Endothelial cell (in vitro differentiated cells): ENCODE measurements at places on chromosomes 6 and 20.

DNA sequence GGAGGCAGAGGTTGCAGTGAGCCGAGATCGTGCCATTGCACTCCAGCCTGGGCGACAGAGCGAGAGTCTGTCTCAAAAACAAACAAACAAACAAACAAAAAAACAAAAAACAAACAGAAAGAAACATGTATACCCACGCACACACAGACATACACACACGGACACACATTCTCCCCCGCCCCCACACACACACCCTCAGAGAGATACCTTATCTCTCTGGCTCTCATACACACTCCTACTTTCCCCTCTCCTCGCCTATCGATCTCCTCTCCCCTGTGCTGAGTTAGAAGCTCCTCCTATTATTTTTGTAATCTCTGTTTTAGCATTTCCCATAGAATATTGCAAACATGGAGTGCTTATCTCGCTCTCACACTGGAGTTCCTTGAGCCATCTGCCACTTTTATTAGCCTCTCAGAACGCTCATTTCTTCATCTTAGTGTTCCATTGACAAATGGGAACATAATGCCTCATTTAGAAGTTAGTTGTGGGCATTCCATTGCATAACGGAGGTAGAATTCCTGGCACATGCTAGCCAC is 144.2 kb upstream of the CITED2 start:
- no peak for DNase-seq

DNA sequence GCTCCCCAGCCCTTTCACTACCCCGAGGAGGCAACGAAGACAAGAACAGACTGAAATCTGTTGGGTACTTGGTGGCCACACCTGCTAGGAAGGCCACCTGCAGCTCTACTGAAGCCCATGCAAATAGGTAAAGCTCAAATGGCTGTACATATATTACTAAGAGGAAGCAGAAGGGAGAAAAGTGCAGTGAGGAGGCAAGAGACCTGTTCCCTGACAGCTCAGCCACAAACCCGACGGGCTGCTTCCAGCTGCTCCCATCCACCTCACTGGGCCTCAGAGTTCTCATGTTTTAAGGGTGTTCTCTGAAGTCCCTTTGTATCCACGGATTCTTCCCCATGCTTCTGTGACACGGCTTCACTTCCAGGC is 24.6 kb downstream of the TRAM2 start:
- DNase-seq = no peak

DNA sequence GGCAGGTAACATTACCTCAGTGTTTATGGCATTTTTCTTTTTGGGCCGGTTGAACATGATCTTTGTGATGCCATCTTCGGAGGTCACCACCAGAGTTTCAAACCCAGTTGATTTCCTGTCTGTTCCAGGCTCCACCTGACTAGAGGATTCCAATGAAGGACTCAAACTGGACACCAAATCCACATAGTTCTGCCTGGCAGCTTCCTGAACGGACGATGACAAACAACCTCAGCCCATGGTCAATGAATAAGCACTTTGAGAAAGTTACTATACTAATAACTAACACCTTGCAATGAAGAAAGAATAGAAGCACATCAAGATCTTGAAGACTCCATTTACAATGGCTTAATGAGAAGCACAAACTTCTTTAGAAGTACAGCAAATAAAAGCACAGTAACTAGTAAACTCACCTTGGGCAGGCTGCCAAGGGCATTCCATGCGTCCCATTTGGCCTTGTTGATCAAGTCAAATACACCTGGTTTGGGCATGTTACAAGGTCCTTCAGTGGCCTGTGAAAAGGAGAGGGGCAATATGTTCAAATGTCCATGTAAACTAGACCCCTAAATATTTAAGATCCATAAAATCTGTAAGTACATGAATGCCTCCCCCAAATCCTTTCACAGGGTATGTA is 4.9 kb downstream of the ECI2 start:
- no peak for DNase-seq

GRCh38 chr20:48281501-48281900 is 496.2 kb upstream of the SULF2 start:
- DNase-seq = no peak

DNA sequence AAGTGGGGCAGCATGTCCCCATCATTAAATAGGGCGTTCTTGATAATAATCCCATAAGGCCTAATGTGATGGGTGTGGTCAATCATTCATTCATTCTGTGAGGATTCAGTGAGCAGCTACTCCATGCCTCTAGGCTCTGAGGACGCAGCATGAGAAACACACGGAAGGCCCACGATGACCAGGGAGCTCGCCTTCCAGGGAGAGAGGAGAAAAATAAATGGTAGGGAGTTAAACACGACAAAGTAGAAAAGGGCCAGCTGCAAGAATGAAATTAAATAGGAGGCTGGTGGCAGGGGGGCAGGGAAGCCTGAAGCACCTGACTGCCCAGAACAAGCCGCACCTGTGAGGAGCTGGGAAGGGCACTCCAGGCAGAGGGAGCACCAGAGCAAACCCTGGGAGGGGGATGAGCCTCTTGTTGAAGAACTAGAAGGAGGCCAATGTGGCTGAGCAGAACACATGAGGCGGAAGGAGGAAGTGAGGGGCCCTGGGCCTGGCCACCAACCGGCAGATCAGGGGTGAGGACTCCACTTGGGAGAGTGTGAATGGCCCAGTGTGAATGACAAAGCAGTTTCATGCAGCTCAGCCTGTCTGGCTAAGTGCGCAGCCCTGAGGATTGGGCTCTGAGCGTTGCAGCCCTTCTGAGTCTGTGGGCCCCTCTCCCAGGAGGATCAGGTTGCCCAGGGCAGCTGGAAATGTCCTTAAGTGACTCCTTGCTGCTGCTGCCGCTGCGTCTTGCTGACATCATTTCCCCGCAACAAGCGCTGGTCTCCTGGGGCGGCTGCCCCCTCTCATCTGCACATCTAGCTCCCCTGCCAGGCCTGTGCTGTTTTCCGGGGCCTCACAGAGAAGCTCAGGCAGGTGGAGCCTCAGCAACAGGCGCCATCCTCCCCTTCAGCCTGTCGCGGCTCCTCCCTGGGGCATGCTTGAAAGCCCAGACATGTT is 99.9 kb downstream of the CDH26 start:
- no peak for DNase-seq

GRCh38 chr6:89640804-89641203 is 2.3 kb upstream of the LYRM2 start:
- no peak for DNase-seq

GRCh38 chr6:33414592-33415271 is 3.2 kb downstream of the CUTA start:
- peak; percentile 43 for DNase-seq

DNA sequence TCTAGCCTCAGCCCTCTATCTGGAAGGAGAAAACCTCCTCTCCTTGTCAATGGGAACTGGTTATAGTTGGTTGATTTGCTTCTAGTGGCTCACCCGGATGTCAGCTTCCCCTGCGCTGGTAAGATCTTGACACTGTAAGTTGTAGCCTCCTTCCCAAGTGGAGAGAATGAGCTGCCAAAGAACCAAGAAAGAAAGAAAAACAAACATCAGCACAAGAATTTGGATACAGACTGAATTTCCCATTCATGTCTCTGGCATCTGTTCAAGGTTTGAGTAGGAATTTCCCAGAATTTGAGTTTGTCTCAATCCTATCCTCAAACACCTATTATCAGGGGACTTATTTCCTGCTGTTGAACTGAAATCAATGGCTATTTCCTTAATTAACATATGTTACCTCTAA is 44.1 kb downstream of the ELOVL2 start:
- no peak for DNase-seq
